ENCODE measurements at places on chromosomes 2 and 18.

DNA sequence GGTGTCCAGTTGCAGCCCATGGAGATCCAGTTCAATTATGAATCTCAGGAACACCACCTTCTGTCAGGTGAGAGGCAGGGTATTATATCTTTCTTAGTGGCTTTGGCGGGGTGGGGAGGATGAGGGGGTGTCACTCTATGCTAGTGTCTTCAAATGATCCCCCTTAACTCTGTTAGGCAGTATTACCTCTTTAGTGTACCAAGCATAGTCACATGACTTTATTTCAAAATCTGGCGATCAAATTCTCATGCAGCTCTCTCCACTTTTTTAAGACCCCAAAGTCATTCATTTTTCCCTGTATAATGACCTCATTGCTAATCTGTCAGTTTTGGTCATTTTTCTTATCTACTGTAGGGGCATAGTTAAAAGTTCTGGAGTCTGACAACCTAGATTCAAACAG lies 1.1 kb upstream of the ZSCAN30 start:
- DNase-seq: no peak

DNA sequence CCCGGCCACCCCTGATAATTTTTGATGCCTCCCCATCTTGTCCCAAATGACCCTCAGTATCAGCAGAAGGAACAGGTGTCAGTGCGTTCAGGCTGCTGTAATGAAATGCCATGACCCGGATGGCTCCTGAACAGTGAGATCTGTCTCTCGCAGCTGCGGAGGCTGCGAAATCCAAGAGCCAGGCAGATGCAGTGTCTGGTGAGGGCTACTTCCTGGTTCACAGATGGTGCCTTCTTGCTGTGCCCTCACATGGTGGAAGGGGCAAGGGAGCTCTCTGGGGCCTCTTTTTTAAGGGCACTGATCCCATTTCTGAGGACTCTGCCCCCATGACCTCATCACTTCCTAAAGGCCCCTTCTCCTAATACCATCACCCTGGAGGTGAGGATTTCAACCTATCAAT lies 152.2 kb downstream of the TWIST2 start:
- no peak for DNase-seq

DNA sequence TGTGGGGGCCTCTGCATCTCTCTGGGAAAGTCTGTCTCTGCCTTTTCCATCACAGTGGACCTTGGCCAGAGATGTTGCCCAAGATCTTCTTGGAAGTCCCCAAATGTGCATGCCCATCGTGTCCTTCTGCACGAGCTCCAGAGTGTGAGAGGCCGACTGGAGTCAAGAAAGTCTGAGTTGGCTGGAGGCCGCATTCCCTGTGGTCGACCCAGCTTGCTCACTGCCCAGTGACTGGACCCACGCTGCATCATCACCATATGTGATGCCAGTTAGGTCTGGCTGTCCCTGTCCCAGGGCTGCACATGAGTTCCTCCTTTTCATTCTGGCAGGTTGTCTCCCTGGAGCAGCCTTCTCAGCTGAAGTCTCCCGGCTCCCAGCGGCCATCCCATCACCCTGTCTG lies 93.8 kb downstream of the ARL4C start:
- DNase-seq: no peak

DNA sequence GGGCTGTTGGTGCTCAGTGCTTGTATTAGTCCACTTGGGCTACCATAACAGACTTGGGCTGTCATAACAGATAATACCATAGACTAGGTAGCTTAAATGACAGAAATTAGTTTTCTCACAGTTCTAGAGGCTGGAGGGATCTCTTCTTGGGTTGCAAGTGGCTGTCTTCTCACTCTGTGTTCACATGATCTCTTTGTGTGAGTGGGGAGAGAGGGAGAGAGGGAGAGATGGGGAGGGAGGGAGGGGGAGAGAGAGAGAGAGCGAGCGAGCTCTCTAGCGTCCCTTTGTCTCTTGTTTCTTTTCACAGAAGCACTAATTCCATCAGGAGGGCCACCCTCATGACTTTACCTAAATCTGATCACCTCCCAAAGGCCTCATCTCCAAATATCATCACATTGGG lies 4.5 kb upstream of the XRCC5 start:
- DNase-seq: no peak

- no peak for DNase-seq
These were observed 50.0 kb upstream of the ACMSD start for GRCh38 chr2:134788417-134788816.

Data from muscle of back (tissue), 13 donors.